ENCODE measurements at places on chromosomes 1 and 21.

DNA sequence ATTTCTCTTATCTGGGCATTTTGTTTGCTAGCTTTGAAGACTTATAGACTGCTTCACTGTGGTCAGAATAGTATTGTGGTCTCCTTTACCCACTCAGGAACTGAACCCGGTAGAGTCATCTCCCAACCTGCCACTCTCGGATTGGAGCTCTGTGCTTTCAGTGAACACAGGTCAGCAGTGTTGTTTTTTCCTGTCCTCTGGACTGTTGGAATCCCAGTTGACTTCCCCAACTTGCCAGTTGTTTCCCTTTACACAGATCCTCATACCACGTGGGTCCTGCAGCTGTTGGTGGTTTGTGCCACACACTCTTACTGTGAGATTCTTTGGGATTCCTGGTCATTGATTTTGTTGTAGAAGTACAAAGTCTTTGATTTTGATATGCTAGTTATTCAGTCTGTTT, 214.1 kb downstream of the DYRK1A start:
- H3K36me3 ChIP-seq, result no peaks in the 10 kb centered on the region
- no peaks in the 10 kb centered on the region for H3K27me3 ChIP-seq
- no peak for DNase-seq
- H3K27ac ChIP-seq, result no peak overlapping the region
- H3K4me3 ChIP-seq, result no peak overlapping the region

DNA sequence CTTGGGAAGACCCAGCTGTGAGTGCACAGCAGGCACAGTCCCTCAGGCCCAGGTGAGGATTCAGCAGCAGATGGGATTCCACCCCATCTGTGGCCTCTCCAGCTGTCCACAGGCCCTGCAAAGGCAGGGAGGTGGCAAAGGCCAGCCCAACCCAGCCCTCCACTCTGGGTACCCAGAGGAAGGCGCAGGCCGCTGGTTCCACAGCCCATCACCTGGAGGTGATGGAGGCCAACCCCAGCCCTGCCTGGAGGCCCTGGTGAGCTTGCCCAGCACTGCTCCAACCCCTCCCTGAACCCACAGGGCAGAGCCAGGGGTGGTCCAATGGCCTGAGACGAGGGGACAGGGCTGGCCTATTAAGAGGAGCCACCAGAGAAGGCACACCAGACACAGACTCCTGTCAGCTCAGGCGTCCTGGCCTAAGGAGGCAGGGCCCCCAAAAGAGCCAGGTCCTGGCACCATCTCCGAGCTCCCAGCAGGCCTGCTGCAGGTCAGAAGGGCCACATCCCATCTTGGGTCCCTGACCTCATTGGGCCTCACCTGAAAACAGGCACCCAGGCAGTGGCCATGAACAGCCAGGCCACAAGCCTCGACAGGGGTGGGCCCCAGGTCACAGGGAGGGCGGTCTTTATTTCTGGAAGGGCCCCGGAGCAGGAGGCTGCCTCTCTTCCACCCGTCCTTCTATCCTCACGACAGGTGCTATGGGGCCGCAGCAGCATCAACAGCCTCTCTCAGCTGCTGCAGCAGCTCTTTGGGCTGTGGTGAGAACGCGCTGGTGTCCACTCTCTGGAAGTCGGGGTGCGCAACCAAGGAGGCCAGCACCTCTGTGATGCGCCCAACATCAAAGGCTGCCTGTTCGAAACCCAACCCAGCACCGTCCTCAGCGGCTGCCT, 3.2 kb downstream of the JMJD4 start:
- no peak overlapping the region for H3K4me3 ChIP-seq
- H3K36me3 ChIP-seq, result no peaks in the 10 kb centered on the region
- no peaks in the 10 kb centered on the region for H3K27me3 ChIP-seq
- DNase-seq, result no peak
- no peaks in the 10 kb centered on the region for H3K4me1 ChIP-seq

DNA sequence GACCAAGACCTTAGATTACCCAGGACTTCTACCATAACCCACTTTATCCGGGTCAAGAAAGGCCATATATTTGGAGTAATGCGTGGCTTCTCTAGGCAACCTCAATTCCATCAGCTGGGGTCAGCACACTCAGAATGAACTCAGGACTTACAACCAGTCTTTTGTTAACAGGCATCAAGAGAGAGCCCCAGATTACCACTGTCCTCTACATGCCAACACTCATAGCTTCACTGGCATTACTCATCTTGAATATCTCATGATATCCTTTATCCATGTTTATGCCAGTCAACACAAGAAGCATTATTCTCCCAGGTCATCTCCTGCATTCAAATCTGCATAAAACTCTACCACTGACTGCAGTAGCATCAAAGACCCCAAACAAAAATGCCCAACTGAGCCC, 6.6 kb upstream of the FCGR2A start:
- H3K4me3 ChIP-seq, result no peak overlapping the region
- no peaks in the 10 kb centered on the region for H3K36me3 ChIP-seq
- DNase-seq, result no peak

GRCh38 chr1:41582004-41582325, 97.5 kb upstream of the EDN2 start:
- no peak overlapping the region for H3K4me3 ChIP-seq
- no peak for DNase-seq
- H3K36me3 ChIP-seq, result no peaks in the 10 kb centered on the region
- no peak overlapping the region for H3K27ac ChIP-seq
- H3K4me1 ChIP-seq, result no peaks in the 10 kb centered on the region

DNA sequence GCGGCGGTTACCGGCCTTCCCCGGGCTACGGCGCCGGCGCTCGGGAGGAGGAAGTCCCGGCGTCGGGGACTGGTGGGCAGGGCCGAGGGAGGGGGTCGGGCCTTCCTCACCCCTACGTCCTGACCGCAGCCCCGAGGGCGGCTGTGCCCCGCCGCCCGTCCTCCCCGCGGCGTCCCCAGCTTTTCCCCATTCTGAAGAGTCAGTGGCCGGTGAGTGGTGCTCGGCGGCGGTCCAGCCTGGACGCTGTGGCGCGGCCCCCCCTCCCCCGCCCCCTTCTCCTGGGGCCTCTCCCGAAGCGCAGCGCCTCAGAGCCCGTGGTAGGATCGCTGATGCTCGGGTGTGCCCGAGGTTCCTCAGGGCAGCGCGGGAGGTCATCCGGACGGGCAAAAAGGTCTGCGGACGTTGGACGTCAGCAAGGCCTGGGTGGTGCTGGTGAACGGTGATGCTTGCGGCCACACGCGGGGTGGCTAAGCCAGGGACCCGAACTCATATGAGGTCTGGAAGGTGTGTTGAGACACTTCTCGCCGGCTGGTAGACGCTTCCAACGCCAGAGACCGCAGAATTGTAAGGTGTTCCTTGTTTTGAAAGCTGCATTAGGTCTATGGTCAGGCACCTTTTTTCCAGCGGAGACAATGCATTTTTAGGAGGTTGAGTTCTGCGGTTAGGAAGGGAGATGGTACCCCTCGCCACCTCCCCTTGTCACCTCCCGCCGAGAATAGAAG, 725 bp downstream of the SLC25A33 start:
- H3K27me3 ChIP-seq, result no peaks in the 10 kb centered on the region
- peak overlapping the region; percentile 90 for H3K27ac ChIP-seq

DNA sequence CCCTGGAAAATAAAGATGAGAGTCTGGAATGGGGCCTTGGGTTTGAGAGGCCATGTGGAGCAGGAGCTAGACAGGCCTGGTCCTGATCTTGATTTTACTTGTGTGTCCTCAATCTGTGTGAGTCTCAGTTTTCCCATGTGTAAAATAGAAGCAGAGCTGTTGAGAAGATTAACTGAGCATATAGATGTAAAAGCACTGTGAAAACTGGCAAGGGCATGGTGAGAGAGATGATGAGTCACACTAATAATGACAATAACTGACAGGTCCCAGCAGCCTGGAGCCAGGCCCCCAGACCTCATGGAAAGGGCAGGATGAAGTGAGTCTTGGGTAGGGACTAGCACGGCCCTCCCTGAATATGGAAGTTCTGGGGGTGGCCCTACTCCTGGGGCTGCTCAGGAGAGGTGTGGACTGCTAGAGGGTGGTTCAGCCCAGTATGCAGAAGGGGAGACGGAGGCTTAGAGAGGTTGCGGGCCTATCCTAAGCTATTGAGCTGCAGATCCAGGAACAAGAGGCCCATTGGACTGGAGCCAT, 2.8 kb upstream of the AHDC1 start:
- H3K27me3 ChIP-seq, result no peaks in the 10 kb centered on the region
- H3K36me3 ChIP-seq, result no peaks in the 10 kb centered on the region
- H3K4me1 ChIP-seq, result no peaks in the 10 kb centered on the region
- no peak overlapping the region for H3K4me3 ChIP-seq

- H3K27me3 ChIP-seq, result no peaks in the 10 kb centered on the region
- peak overlapping the region; percentile 85 for H3K4me3 ChIP-seq
- peaks cover 45% of the 10 kb centered on the region for H3K4me1 ChIP-seq
Observed at GRCh38 chr1:45552331-45552730, 1.7 kb downstream of the AKR1A1 start.

GRCh38 chr1:230105754-230106625, 39.0 kb downstream of the GALNT2 start:
- no peak overlapping the region for H3K4me3 ChIP-seq
- no peak for DNase-seq
- H3K27ac ChIP-seq, result peak overlapping the region; percentile 77
- no peaks in the 10 kb centered on the region for H3K27me3 ChIP-seq
- no peaks in the 10 kb centered on the region for H3K36me3 ChIP-seq
- peaks cover 60% of the 10 kb centered on the region for H3K4me1 ChIP-seq

DNA sequence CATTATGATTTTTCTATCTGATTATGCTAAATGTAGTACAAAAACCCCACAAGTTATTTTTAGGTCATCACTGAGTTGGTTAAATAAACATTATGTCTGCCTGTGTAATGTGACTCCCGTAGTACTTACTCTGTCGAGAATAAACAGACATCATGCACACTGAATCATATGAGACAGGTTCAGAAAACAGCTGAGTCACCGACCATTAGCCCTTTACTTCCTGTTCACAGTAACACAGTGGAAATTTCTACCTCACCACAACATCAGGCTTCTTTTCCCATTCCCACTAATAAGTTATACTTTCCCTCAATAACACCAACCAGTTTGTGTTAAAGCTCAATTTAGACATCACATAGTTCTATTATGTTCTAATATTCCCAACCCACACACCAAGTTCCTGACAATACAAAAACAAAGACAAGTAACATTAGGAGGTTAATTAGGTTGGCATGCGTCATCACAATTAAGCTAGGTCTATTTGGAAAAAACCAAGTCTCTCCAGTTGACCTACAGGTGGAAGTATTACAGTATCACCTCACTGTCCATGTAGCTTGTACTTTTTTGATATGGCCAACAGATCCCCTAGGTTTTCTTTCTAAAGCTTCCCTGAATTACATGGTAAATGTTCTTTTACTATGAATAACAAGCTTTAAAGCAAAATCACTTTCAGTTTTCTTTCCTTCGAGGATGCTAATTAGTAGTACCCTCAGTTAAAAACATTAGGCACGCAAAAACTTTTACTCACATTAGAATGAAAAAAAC, 154.2 kb downstream of the EIF4G3 start:
- no peak for DNase-seq
- H3K27me3 ChIP-seq, result no peaks in the 10 kb centered on the region
- no peak overlapping the region for H3K4me3 ChIP-seq
- H3K27ac ChIP-seq, result peak overlapping the region; percentile 68
- H3K4me1 ChIP-seq, result no peaks in the 10 kb centered on the region
- H3K36me3 ChIP-seq, result no peaks in the 10 kb centered on the region

- no peaks in the 10 kb centered on the region for H3K4me1 ChIP-seq
- no peak overlapping the region for H3K4me3 ChIP-seq
- no peak overlapping the region for H3K27ac ChIP-seq
- no peak for DNase-seq
- no peaks in the 10 kb centered on the region for H3K36me3 ChIP-seq
Observed at GRCh38 chr1:177439301-177439700, 268.5 kb downstream of the BRINP2 start.

DNA sequence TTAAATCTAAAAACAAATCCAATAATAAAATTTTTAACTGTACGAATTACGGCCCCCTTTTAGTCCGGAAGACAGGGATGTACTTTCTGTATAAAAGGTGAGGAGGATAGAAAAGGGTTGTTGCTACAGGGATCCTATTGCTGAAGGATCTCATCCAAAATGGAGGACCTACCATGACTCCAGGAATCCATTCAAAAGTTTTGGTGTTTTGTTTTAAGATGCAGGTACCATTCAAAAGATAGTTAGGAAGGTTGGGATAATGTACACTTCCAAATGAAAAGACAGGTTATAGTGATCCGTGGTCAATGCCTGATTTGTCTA, 1.3 kb upstream of the ENAH start:
- no peak for DNase-seq
- H3K4me1 ChIP-seq, result no peaks in the 10 kb centered on the region
- H3K27me3 ChIP-seq, result no peaks in the 10 kb centered on the region
- H3K36me3 ChIP-seq, result no peaks in the 10 kb centered on the region
- peak overlapping the region; percentile 70 for H3K4me3 ChIP-seq
- H3K27ac ChIP-seq, result no peak overlapping the region

DNA sequence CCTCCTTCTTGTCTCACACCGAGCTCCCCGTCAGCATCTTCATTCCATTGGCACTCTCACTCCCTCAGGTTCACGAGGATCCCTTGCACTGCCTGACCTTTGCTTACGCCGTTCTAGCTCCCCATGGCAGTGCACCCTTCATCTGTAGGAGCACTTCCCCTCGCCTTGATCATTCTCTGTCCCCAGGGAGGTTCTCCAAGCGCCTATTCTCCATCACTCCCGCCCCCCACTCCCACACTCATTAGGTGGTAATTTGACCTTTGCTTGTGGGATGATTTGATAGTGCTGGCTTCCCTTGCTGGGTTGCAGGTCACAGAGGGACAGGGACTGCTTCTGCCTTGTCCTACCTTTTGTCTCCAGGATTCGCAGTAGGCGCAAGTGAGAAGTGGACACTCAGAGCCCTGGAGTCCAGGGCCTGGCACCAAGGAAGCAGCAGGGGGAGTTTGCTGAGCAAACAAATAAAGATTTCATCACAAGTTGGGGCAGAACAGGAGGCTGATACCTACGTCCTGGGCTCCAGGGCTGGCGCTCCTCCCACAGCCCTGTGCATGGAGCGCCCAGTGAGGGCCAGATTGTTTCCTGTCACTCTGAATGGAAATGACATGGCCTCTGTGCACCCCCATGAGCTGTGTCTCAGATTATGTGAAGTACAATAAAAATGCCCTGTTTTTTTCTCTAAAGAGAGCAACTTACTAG, 82.0 kb upstream of the RUNX3 start:
- H3K4me3 ChIP-seq, result no peak overlapping the region
- DNase-seq, result peak; percentile 59
- H3K4me1 ChIP-seq, result no peaks in the 10 kb centered on the region
- no peaks in the 10 kb centered on the region for H3K27me3 ChIP-seq
- no peaks in the 10 kb centered on the region for H3K36me3 ChIP-seq

DNA sequence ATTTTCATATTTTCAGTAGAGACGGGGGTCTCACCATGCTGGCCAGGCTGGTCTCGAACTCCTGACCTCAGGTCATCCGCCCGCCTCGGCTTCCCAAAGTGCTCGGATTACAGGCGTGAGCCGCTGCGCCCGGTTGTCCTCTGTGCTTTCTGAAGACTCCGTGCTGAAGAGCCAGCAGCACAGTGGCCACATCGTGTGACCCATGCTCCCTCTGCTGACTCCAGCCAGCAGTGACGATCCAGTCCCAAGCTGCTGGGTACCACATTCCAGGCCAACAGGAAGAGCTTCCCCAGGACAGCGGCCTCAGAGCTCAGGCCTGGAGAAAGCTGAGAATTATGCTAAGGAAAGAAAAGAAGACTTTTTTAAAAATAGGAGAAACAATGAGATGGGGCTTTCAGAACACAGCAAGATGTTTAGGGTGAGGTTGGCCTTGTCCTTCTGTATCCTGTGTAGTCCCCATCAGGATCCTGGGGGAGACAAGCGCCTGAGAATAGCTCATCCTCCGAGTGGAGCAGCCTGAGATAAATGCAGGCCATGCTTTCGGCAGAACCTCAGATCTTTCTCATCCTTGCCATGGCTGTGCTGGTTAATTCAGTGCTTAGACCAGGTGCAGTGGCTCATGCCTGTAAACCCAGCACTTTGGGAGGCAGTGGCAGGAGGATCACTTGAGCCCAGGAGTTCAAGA, 207.1 kb downstream of the SLC35F3 start:
- H3K27ac ChIP-seq, result no peak overlapping the region
- H3K4me1 ChIP-seq, result no peaks in the 10 kb centered on the region
- DNase-seq, result peak; percentile 48
- H3K4me3 ChIP-seq, result no peak overlapping the region
- no peaks in the 10 kb centered on the region for H3K27me3 ChIP-seq
